ENCODE measurements at places on chromosomes 16 and 17.

DNA sequence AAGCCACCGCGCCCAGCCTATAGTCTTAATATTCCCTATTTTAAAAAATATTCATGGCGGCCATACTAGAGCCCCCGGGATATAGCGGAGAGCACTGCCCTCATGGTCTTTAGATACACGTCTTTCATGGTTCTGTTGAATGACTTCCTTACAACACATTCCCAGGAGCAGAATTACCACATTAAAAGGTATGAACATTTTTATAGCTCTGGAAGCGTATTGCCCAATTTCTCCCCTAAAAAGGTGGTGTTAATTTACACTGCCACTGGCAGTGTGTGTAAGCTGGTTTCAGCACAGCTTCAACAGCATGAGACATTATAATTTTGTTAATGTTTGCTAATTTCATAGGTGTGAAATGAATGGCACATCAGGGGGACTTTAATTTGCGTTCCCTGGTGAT lies 19.0 kb downstream of the C17orf100 start:
- no peak for DNase-seq

DNA sequence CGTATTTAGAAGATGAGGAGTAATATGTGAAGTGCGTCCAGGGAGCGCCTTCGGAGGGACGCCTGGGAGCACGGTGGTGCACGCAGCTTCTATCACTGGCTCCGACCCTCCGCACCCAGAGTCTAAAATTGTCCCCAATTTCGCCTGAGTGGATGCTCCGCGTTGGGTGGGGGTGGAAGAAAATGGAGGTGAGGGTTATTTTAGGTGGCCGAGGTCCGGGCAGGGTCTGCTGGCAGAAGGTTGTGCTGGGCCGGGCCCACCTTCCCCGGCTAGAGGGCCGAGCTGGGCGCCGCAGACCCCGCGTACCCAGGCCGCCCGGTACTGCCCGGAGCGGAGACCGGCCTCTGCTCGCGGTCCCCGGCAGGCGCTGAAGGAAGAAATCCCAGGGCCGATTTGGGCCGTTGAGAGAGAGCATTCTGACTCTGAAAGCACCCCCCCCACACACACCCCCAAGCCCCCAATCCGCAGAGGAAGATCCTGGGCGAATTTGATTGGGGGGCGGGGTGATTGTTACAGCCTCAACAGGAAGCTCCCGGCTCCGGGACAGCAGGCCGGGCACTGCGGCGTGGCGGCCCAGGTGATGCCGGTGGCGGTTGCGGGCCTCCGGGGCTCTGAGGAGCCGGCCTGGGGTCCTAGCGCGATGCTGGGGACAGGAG lies 3.0 kb downstream of the BAHCC1 start:
- no peak for DNase-seq

DNA sequence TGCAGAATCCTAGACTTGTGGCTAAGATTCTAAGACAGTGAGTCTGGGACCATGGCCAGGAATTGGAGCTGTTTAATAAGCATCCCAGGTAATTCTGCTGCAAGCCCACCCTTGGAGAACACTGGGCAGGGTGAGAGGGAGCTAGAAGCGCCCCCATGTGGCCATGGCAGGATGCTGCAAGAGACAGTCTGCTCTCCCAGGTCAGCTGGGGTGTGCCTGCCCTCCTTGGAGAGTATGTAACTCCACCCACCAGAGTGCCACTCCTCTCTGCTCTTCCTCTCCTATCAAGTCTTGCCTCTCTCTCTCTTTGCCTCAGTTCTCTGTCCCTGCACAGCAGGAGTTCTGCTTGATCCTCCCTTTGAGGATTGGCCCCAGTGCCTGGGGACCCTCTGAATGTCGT lies 14.9 kb downstream of the RCVRN start:
- DNase-seq: peak; percentile 69

- DNase-seq: no peak
Observed at GRCh38 chr16:48574140-48574539, 35.8 kb downstream of the N4BP1 start.

DNA sequence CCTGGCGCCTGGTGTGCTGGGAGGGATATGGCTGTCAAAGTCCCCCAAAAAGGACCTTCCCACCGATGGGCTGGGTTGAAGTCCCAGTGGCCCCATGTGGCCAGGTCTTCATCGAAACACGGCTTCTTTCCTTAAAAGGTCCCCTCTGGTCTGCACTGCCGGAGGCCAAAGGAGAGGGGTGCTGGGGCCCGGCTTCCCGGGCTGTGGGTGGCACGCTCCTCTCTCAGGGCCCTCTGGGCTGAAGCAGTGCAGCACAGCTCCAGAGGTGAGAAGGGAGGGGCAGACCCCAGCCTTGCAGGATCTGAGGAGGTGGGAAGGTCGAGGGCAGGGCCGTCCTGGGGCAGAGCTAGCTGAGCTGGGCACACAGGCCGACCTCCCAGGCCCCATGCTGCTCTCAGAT lies 6.7 kb downstream of the NPTX1 start:
- DNase-seq: no peak

- no peak for DNase-seq
Observed at GRCh38 chr17:75723171-75723930, 2.1 kb downstream of the ITGB4 start.

DNA sequence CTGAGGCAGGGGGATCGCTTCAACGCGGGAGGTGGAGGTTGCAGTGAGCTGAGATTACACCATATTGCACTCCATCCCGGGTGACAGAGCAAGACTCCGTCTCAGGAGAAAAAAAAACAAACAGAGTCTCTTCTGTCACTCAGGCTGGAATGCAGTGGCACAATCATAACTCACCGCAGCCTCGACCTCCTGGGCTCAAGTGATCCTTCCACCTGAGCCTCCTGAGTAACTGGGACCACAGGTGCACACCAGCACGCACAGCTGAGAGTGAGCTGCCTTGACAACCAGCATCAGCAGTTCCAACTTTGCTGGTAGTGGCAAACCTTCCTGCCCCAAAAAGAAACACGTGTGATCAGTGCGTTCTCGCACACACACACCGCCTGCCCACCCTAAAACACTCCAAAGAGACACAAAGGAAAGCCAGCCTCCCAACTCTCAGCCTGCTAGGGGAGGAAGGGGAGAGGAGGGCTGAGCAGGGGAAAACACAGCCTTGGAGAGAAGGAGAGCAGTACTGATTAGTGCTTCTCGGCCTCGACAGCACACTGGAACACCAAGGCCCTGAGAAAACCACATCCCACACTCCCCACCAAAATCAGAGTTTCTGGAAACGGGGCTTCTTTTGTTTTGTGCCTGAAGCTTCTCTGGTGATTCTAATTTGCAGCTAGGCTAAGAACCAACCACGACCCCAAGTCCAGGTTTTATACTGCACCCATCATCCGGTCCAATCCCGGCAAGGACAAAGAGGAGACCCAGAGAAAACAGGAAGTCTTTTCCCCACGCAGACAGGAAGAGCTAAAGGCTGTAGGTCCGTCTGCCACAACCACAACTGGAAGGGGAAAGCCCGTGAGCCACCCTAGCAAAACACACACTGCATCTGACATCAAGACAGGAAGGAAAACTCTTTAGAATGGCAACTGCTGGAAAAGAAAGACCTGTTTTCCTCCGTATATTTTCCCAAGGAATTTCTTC lies 28.8 kb downstream of the ZCCHC14 start:
- DNase-seq: peak; percentile 35

- DNase-seq: no peak
Observed at GRCh38 chr16:574021-574760, 4.4 kb downstream of the PIGQ start.

DNA sequence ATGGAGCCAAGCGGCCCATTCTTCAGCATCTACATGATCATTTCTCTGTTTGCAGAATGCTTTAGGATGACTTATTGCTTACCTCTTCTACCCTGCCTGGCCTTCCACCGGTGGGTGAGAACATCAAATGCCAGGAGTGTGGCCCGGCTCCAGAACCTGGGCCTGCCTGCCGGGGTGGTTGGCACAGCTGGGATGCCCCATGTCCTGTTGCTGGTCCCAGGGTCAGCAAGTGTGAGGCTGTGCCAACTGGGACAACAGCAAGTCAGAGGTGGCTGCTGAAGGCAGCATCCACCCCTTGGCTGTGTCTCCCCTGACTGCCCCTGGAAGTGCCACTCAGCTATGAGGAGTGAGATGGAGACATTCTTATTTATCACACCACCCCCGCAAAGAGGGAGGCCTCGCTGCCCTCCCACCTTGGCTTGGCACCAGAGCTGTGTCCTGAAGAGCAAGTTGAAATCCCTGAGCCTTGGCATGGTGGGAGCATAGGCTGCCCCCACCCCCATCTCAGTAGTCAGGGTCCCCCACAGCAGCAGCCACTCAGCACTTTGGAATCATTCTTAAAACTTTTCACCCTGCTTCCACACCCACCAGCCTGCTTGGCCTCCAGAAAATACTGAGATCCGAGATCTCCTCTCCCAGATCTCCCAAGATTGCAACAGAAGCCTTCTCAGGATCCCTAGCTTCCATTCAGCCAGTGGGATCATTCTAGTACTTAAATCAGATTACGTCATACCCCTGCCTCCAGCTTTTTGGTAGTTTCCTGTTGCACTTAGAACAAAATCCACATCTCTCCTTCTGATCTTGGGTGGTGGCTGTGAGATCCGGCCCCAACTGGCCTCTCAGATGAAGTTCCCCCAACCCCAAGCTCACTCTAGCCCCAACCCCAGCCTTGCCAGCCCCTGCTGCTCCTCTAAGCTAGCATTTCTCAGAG lies 127.5 kb downstream of the SOCS1 start:
- no peak for DNase-seq

DNA sequence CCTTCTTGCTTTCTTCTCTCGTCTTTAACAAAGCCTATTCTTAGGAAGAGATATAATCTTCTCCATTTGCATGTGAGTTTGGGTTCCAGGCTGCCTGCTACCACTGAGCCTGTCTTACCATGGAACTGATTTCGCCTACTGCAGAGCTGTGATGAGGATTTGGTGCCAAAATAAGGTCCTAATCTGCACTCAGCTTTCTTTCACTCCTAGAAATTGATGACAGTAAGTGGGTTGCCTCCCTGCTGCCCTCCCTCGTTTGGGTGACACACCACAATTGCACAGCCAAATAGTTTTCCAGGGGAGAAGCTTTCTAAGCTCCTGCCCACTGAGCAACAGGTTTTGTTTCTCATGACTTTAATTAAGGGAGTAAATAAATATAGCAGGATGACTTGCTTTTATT lies 25.1 kb upstream of the ASIC2 start:
- no peak for DNase-seq
